ENCODE measurements at places on chromosomes 3 and 15.

DNA sequence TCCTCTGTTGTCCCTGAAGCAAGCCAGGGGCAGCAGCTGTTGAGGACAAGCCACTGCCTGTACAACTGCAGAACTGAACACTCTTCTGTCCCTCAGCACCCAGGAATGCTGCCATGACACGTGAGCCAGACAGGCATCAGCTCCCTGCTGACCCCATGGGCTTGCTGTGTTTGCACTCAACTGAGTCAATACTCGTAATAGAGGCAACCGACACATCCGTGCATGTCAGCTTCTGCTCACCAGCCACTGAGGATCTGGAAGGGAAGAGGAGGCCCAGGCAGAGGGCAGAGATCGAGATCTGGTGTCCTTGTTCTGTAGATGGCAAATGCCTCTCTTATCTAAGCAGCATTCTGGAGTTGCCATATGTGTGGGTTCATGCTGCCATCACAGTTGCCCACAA lies 54.3 kb upstream of the SEC61A1 start:
- DNase-seq: no peak

GRCh38 chr15:78422571-78423340 lies 15.3 kb upstream of the IREB2 start:
- DNase-seq: peak; percentile 8

DNA sequence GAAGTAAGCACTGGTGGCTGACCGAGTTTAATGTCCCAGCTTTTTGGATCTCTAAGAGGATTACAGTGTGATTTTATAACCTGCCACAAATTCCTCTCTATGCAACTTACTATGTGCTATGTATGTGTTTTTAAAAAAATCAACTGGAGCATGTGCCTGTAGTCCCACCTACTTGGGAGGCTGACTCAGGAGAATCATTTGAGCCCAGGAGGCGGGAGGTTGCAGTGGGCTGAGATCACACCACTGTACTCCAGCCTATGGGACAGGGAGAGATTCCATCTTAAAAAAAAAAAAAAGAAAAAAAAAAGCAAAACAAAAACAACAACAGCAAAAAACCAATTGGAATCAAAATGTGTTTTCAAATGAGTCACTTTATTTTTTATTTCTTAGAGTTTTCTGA lies 29.6 kb downstream of the DUT start:
- DNase-seq: no peak

GRCh38 chr15:60798821-60799220 lies 319.9 kb upstream of the ICE2 start:
- no peak for DNase-seq

GRCh38 chr3:169227911-169228310 lies 435.6 kb downstream of the MECOM start:
- DNase-seq: no peak

DNA sequence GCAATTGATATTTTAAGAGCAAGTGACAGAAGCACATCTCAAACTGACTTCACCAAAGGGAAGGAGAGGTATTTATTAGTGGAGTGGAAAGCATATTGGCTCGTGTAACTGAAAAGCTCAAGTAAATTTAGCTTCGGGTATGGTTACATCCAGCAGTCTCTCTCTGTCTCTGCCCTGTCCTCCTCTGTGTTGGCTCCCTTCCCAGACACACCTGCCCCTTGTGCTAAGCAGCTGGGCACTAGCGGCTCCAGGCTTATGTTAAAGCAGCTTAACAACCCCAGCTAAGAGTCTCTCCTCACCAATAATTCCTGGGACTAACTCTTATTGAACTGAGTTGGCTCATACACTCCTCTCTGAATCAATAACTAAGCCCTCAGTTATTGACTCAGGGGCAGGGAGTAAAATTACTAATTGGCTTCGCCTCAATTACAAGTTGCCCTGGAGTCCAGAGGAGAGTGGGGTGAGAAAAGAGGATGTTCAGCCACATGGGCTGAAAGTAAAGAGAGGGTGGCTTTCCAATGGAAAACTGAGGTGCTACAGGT lies 12.8 kb upstream of the SH3BP5 start:
- no peak for DNase-seq

GRCh38 chr3:53510508-53510907 lies 16.1 kb downstream of the CACNA1D start:
- no peak for DNase-seq

- DNase-seq: no peak
These were observed 281.8 kb upstream of the ARRDC4 start for GRCh38 chr15:97678656-97679055.

DNA sequence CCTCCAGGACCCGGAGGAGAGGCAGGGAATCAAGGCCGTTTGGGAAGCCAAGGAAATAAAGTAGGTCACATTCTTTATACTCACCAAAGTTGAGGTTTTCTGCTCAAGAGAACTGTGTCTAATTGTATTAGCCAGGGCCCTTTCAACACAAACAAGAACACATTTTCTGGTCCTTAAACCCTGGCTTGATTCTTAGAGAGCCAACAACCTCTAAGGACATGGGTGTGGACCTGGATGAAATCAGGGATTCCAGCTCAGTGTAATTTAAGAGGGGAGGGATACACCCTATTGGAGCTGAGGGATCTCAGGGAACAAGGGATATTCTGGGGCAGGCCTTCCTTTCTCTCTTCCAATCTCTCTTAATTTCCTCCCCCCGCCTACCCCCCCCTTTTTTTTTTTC lies 104.8 kb downstream of the COL6A6 start:
- no peak for DNase-seq

GRCh38 chr3:62046326-62046725 lies 327.0 kb downstream of the FEZF2 start:
- DNase-seq: no peak

GRCh38 chr15:74428442-74428787 lies 5.3 kb downstream of the SEMA7A start:
- no peak for DNase-seq

DNA sequence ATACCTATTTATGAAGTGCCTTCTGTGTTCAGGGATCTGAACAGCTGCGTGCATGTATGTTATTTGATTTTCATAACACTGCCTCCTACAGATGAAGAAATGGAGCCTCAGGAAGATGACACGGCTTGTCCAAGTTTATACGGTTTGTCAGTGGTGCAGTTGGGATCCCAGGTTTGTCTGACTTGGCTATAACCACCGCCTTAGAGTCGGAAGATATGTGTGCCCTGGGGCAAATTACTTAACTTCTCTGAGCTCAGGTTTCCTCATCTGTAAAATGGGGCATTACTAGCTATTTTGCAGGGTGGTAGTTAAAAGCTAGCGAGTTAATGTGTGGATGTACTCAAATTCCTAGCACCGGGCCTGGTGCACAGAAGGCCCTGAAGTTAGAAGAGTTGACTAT lies 54.1 kb upstream of the ANP32A start:
- DNase-seq: no peak

DNA sequence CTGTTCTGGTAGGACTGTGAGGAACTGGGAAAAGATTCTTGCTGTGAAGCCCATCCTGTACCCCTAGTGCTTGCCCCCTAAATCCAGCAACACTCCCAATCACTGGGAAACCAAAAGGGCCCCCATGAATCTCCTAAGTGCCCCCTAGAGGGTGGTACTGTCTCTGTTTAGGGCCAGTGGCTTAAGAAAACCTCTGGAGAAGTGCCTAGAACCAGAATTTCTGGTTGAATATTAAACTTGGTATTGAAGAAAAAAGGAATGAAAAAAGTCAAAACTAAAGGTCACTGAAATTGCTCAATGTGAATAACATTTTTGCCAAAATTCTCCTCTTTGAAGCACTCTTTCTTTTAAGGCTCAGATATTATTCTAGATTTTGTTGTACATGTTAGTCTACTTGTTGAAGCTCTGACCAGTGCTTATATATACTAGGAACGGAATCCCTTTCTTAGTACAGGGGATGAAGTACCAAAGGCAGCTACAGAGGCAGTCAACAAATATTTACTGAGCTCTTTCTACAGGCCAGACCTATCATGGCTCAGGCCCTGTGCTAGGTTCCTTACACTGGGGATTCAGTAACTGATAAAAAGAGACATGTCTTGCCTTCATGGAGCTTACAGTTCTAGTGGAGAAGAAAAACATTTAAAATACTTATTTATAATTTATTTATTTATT lies 138.8 kb downstream of the MYLK start:
- no peak for DNase-seq

GRCh38 chr15:56523521-56523920 lies 58.6 kb upstream of the MNS1 start:
- no peak for DNase-seq

- no peak for DNase-seq
These were observed 191.3 kb downstream of the ADAMTSL3 start for GRCh38 chr15:83845230-83845629.

DNA sequence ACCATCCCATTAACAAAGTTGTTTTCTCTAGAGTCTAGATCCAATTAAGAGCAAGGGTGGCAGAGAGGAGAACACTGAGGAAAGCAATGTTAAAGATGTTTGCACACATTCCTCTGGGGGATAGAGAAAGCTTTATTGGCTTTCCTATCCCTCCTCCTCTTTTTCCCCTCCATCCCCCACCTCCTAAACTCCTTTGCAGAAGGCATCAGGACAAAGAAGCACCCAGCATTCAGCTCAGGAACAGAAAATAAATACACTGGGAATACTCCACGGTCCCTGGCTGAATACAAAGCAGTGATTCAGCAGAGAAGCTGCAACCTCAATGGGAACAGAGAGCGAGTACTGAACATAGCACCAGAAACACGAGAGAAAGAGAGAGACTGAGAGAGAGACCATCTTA lies 21.9 kb downstream of the LSAMP start:
- DNase-seq: no peak

- no peak for DNase-seq
These were observed 12.3 kb upstream of the CTDSPL start for GRCh38 chr3:37849146-37849923.

GRCh38 chr3:4493941-4494894 lies 1.1 kb downstream of the ITPR1 start:
- no peak for DNase-seq

DNA sequence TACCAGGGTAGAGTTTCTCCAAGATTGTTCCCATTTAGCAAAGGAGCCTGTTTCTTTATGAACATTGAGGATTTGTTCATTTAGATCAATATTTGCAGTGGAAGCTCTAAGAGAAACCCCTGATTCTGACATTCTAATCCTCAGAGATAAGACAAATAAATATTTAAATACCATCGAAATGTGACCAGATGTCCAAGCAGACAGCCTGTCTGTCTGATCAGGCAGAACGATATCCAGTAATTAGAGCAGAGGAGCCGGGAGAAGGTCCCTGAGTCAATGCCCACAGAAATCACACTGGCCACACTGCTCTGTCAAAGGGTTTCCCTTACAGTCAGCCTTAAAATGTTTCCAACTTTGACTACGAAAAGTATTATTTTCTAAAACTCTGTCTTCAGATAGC lies 15.7 kb upstream of the ARPIN start:
- no peak for DNase-seq

DNA sequence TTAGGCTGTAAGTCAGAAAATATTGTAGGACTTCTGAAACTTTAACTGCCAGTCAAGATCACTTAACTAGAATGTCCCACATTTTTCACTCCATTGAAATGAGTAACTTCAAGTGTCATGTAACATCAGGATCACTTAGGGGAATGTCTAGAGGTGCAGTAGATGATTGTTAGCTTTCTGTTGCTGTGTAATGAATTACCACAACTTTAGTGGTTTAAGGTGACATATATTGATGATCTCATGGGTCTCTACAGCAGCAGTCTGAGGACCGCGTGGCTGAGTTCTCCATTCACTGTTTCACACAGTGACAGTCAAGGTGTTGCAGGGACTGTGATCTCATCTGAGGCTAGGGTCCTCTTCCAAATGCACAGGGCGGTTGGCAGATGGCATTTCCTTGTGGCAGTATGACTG lies 82.7 kb downstream of the SLC25A26 start:
- no peak for DNase-seq

- no peak for DNase-seq
These were observed 21.1 kb upstream of the SATB1 start for GRCh38 chr3:18446149-18446825.

GRCh38 chr3:143124601-143125520 lies 5.3 kb downstream of the CHST2 start:
- no peak for DNase-seq

DNA sequence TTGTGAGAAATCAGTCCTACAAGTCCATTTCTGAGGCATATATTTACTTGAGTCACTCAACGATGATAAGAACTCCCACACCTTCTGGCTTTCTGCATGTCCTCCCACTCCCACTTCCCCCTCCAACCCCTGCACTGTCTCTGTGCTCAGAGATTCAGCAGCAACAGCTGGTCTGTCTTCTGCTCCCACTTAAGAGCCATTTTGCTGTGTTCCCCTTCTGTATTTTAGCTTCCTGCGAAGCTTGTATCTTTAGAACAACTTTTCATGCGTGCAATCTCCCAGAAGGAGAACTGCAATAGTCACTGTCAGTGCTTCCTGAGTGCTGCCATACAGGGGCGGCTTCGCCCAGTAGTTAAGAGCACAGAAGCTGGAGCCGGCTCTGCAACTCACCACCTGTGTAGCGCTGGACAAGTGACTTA lies 90.0 kb upstream of the SPATA12 start:
- DNase-seq: no peak

DNA sequence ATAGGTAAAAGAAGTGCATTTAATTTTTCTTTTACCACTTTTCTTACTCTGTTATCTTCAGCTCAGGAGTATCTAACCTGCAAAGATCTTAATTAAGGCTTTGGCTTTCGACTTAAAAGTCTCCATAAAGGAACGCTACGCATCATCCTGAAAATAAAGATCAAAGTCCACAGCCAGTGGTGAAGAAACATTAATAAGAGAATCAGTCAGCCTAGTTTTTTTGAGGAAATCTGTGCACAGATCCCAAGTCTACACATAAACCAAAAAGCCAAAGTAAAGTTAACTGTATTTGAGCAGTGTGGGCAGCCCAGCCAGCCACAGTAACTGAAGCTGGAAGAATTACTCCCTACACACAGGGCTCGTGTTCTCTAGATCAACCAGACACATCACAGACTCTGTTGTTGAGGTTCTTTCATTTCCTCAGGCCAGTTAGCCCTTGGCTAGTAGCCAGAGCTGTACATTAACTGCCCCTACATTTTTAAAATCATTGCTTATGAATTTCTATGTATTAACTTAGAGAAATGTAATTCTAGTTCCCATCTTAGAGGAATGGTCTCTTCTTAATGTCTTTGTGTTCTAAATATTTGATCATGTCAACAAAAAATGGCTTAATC lies 6.9 kb downstream of the LRRC2 start:
- no peak for DNase-seq

DNA sequence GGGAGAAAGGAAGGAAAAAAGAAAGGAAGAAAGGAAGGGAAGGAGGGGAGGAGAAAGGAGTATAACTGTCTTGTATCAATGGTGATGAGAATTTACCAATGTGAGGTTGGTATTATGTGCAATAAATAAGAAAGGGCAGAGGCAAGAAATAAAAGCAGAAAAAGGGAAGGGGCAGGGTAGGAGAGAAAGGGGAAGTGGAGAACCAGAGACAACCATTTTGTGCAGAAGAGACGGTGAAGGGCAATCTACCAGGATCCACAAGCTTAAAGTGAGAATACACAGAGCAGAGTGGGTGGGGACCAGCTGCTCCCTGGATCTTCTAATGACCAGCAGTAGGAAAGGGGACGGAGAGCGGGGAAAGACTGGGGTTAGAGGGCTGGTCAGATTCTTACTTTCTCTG lies 106.9 kb upstream of the SLCO2A1 start:
- no peak for DNase-seq

DNA sequence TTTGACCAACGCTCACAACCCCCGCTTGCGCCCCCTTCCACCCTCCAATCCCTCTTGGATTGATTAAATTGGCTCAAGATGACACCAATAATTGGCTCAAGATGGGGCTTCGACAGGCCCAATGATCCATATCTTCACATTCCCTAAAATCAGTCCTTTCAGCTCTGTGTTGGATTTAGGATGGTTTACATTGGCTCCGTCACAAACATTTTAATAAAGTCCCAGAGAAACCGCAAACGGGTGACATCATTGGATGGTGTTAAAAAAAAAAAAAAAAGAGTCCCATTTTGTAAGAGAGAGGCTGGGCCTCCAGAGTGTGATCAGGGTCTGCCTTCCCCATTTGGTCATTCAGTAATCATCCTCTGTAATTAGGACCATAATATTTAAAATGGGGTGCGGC lies 113.4 kb upstream of the MRPS22 start:
- no peak for DNase-seq

Measured in NCI-H446 treated with DMSO at 0.1 percent for 48 hours (cell line).